ENCODE measurements at places on chromosomes 11 and 22. TPM values are rescaled to one million over a fixed set of nuclear protein-coding genes. Genes with fewer than 3 reads are reported as not detected.

GRCh38 chr11:61814247-61814957 is 2.4 kb downstream of the FADS1 start:
- peak; percentile 69 for DNase-seq

DNA sequence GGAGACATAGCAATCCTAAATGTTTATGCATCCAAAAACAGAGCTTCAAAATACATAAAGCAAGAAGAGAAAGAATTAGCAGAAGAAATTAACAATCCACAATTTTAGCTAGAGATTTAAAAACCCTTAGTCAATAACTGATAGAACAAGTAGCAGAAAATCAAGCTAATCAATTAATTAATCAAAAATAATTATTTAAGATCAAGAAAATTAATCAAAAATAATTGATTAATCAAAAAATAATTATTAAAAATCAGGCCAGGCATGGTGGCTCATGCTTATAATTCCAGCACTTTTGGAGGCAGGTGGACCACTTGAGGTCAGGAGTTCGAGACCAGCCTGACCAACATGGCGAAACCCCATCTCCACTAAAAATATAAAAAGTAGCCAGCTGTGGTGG is 29.2 kb downstream of the C11orf24 start:
- DNase-seq, result no peak

DNA sequence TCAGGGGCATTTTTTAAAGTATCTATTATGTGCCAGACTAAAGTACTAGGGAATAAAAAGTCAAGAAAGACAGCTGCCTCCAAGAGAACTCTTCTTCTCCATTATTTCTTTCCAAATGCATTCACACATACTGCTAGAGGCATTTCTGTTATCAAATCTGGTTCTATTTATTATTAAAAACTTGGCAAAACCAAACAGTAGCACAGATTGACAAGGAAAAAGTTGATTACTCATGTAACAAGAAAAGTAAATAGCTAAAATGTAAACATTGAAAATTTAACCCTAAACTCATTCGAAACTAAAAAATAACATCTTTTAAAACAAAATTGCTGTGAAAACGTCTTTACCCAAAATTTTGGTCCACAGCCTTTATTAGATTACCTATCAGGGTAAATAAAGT is 132.9 kb upstream of the GUCY1A2 start:
- DNase-seq, result no peak

- peak; percentile 79 for DNase-seq
These were observed 648 bp downstream of the PAFAH1B2 start for GRCh38 chr11:117144477-117145392.

DNA sequence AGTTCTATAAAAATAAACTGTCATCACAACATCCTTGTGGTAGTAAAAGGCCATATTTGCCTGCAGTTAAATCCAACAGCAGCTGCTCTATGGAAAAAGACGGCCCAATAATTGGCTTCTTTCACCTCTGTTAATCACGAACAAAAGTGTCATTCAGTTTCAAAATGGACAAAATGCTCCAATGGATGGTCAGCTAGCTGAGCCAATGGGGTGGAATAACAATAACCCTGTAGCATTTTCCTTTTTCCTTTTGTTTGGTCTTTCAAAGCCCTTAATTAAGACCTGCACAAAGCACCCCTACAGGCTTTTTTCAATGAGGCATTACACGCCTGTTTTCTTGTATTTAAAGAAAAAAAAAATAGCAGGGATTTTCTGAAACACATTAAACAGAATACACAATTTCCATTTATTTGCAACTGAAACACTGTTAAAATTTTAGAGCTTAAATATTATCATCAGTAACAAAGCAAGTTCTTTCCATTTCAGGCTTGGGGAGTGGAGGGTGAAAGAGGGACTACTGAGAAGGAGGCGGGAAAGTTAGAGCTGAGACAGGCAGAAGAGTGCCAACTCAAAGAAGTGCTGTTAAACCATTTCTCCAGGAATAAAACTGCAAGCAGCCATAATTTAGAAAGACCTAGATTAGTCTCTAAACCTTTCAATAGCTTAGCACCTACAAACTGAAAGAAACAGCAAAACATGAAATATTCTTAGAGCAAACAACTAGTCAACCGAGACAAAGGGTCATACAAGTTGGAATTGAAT is 28.7 kb downstream of the LGR4 start:
- DNase-seq, result no peak

- no peak for DNase-seq
These were observed 6.3 kb downstream of the CD44 start for GRCh38 chr11:35145271-35145670.

DNA sequence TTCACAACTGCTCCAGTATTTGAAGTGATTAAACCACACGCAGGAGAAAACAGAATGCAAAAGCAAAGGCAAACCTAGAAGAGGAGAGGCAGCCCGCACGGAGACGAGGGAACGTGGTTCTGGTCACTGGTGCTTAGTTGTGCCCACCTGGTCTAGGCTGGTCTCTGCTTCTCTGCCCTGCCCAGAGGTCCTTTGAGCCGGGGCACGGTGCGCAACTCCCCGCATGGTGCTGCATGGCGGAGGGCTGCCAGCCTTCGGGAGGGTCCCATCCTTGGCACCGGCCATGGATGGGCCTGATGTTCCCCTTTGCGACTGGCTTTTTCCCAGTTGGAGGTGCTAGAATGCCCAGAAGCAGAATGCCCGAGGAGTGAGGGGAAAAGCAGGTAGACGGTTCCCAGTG is 46.1 kb downstream of the KCNC1 start:
- no peak for DNase-seq

DNA sequence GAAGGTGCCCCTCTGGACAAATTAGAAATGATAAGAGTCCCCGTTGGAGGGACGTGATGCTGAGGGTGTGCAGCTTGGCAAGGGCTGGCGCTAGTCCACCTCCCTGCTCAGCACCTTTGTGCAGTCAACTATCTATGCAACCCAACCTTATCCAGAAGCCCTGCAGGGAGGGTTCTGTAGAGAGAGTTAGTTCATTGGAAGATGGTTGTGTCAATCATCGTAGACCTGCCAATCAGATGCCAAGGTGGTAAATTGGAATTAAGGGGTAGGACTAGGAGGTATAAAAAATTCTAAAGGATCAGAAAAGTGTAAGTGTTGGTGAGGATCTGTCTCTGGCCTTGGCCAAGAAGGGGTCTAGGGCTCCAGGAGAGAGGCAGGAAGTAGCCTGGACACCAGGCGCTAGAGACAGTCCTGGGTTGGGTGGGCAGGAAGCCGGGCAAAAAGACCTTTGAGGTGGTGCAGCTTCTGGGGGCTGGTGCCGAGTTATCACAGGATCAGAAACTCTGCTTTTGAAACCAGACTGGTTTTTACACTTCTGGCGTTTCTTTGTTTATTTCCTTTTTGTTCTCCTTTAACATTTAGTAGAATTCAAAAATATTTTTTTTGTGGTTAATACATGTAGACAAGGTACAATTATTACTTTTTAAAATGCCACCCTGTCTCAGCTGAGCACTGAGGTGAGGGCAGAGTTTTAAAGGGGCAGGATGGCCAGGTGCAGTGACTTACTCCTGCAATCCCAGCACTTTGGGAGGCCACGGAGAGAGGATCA is 1.6 kb downstream of the C1QTNF6 start:
- peak; percentile 94 for DNase-seq

DNA sequence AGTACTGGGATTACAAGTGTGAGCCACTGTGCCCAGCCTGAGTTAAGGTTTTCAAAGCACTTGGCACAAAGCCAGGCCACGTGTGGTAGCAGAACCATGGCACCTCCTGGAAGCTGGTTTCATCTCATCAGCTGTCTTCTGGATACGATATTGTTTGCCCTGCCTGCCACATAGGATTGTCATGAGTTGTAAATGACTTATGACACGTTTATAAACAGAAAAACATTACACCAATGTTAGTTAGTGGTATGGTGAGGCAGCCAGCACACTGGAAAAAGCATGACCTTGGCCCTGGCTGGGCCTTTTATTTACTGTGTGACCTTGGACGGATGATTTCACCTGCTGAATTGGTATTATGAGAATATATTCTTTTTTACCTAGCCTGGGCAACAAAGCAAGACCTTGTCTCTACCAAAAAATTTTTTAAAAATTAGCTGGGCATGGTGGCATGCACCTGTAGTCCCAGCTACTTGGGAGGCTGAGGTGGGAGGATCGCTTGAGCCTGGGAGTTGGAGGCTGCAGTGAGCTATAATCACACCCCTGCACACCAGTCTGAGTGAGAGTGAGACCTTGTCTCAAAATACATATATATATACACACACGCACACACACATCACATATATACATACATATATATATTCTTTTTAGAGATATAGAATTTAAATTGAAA is 24.0 kb upstream of the MYH9 start:
- no peak for DNase-seq

DNA sequence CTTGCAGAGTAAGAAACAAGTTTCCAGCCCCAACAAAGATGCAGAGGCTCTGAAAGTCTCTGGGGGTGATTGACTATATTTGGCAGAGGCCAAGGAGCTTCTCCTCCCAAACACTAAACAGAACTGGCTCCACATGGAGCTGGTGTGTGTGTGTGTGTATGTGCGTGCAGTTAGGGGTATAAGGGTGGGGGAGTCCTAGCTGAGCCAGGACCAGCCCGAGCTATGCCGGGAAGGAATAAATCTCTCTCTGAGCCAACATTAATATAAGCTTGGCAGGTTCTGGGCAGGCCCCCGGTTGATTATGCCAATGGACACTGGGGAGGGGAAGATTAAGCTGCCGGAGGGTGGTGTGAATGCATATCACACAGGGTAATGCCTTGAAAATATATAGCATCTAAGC is 324.2 kb downstream of the MIAT start:
- DNase-seq, result no peak

DNA sequence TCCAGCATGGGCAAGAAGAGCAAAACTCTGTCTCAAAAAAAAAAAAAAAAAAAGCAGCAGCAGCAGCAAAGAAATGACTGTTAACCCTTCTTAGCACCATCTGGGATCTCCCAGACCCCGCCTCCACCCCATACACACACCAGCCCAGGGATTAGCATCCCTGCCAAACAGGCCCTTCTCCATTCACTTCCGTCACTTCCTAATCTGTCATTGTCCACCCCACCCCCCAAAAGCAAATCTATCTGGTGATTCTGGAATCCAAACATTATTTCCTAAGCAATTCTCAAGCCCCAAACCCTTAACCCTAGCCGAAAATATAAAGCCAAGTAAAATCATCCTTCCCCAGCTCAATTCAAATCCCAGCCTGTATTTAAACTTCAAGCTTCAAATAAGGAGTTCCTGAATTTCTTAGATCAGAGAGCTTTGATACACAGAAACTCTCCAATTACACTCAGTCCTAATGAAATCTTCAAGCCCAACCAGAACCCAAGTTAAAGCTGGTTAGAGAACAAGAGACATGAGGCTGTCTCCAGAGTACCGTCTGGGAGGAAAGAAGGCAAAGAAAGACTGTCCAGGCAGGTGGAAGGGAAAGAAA is 6.0 kb upstream of the AHNAK start:
- DNase-seq, result peak; percentile 47

- peak; percentile 99 for DNase-seq
These were observed 110.3 kb upstream of the PITPNB start for GRCh38 chr22:28029201-28029948.

GRCh38 chr11:130634186-130634585 is 185.7 kb downstream of the ADAMTS15 start:
- DNase-seq, result no peak

DNA sequence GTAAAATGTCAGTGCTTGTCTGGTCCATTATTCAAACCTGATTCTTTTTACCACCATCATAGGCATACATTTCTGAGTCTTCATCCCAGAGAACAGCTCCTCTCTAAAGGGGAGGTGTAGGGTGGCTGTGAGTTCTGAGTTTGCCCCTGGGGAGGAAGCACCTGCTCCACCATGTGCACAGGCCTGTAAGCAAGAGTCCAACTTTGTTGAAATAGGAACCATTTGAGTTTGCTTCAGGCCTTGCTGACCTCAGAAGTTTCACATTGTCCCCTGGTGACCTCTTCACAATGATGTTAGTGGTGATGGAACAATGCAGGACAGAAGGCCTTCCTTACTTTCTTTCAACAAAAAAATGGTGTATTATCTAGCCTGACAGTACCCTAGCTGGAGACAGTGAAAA is 54.6 kb upstream of the TOP3B start:
- peak; percentile 51 for DNase-seq

GRCh38 chr11:123653827-123654565 is 428 bp downstream of the SCN3B start:
- DNase-seq, result peak; percentile 46

GRCh38 chr11:86152006-86152862 is 83.3 kb upstream of the PICALM start:
- DNase-seq, result peak; percentile 70

SHANK3 gene
- 42.7 TPM for total RNA-seq

CEP126 gene
- total RNA-seq, result 0.34 TPM

GP1BB gene
- total RNA-seq, result 5.3 TPM

SLC22A6 gene
- not detected for total RNA-seq

PLAAT4 gene
- total RNA-seq, result 2.3 TPM

OTOG gene
- total RNA-seq, result not detected

Measured in dermis blood vessel endothelial cell (primary cell).